ENCODE measurements at places on chromosomes 6 and 20.

- DNase-seq = no peak
Observed at GRCh38 chr6:109456111-109456583, 575 bp upstream of the MICAL1 start.

- DNase-seq = no peak
Observed at GRCh38 chr20:36149469-36149868, 5.1 kb upstream of the EPB41L1 start.

- no peak for DNase-seq
Observed at GRCh38 chr6:93407186-93407585, 12.2 kb downstream of the EPHA7 start.

DNA sequence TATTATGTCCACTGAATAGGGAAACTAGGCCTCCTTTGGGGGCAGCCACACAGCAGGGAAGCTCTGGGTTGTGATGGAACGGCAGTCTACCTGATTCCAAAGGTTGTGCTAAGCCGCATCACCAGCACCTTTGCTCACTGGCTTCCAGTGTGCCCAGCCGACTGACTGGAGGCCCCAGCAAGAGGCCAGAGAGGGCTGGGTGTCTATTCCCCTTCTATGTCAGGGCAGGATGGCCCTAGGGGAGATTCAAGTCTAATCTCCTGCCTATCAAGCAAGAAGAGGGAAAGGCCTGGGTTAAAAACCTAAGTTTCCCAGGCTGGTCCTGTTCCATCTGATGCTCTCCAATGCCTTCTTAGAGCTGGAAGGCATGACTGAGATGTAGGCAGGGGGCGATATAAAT, 53.6 kb downstream of the JPH2 start:
- no peak for DNase-seq
